ENCODE measurements at places on chromosomes 7 and 10.

GRCh38 chr10:105189463-105189800, 548.3 kb downstream of the SORCS3 start:
- no peak for DNase-seq
- H3K27me3 ChIP-seq = no peaks in the 10 kb centered on the region
- H3K27ac ChIP-seq = no peak overlapping the region
- H3K36me3 ChIP-seq = no peaks in the 10 kb centered on the region
- no peaks in the 10 kb centered on the region for H3K4me1 ChIP-seq

DNA sequence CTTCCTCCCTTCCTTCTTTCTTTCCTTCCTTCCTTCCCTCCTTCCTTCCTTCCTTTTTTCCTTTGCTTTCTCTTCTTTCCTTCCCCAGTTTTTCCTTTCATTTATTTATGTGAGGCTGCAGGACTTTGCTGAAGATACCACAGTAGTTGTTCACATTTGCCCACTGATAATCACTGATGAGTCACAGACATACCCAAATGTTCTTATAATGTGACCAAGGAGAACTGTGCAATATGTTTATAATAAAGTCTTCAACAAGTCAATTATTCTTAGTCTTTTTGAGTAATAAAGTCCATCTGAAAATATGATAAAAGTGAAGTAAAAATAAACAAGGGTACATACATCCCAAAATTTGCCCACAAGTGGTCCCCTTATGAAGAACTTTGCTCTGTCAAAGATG, 159.7 kb downstream of the GNAI1 start:
- no peaks in the 10 kb centered on the region for H3K27me3 ChIP-seq
- H3K4me1 ChIP-seq = no peaks in the 10 kb centered on the region
- no peak overlapping the region for H3K27ac ChIP-seq
- H3K36me3 ChIP-seq = no peaks in the 10 kb centered on the region

- no peaks in the 10 kb centered on the region for H3K4me1 ChIP-seq
- peak overlapping the region; percentile 88 for H3K4me3 ChIP-seq
- peak overlapping the region; percentile 93 for H3K27ac ChIP-seq
- DNase-seq = peak; percentile 35
- H3K36me3 ChIP-seq = no peaks in the 10 kb centered on the region
These were observed 727 bp downstream of the ATRNL1 start for GRCh38 chr10:115093776-115094408.

- no peak overlapping the region for H3K4me3 ChIP-seq
- H3K36me3 ChIP-seq = no peaks in the 10 kb centered on the region
- H3K4me1 ChIP-seq = peaks cover 42% of the 10 kb centered on the region
- peak; percentile 72 for DNase-seq
- no peaks in the 10 kb centered on the region for H3K27me3 ChIP-seq
- H3K27ac ChIP-seq = peak overlapping the region; percentile 67
These were observed 35.4 kb downstream of the MALSU1 start for GRCh38 chr7:23334482-23335056.

DNA sequence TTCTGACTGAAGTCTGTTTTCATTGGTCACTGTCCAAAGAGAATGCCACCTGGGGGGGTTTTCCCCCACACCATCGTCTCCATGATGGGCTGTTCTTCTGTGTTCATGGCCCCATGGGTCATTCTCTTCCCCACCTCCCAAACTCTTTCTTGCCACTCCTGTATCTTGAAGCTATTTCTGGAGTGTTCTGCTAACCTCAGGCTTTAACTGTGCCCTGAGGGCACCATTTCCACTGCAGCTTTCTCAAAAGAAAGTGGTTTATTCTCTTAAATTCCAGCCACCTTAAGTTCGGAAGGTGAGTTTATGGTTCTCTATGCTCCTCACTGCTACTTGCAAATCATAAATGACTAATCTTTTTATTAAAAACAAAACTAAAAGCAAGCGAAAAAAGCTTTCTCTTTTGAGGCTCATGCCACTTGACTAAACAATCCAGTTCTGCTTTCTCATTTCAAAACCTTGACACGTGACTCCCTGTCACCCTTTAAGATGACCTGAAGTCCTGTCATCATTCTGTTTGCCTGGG, 7.4 kb upstream of the APBB1IP start:
- no peaks in the 10 kb centered on the region for H3K36me3 ChIP-seq
- no peaks in the 10 kb centered on the region for H3K27me3 ChIP-seq
- H3K4me3 ChIP-seq = no peak overlapping the region
- H3K27ac ChIP-seq = no peak overlapping the region

DNA sequence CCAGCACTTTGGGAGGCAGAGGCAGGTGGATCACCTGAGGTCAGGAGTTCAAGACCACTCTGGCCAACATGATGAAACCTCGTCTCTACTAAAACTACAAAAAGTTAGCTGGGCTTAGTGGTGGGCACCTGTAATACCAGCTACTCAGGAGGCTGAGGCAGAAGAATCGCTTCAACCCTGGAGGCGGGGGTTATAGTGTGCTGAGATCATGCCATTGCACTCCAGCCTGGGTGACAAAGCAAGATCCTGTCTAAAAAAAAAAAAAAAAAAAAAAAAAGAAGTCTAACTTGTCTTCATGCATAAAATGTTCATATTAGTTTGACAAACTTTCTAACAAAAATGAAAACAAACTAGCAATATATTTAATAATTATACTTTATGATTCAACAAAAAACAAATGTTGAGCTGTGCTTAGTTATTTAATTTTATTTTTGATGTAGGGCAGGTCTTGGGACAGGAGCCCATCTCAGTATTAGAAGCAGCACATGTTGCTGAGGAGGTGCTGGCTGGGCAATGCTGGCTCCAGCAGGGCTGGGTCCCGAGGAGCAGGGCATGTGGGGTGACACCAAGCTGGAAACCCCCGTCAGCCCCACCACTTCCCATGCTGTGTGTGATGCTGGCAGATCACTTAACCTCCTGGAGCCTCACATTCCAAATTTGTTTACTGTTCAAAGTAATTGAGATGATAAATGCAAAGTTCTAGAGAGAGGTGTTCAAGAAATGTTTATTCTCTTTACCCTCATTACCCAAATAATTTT, 335.3 kb upstream of the KLF6 start:
- no peak overlapping the region for H3K4me3 ChIP-seq
- H3K27ac ChIP-seq = no peak overlapping the region
- H3K4me1 ChIP-seq = no peaks in the 10 kb centered on the region
- no peaks in the 10 kb centered on the region for H3K36me3 ChIP-seq
- H3K27me3 ChIP-seq = no peaks in the 10 kb centered on the region

Measured in hepatocyte (in vitro differentiated cells).